ENCODE measurements at places on chromosomes 3 and 15. TPM values are rescaled to one million over a fixed set of nuclear protein-coding genes. Genes with fewer than 3 reads are reported as not detected.

Gene ATP13A5
- total RNA-seq = 0.27 TPM

Gene CFAP20DC
- total RNA-seq = 3.6 TPM

Gene FRMD5
- 27.9 TPM for total RNA-seq

Gene CP
- total RNA-seq = 3.1 TPM

Gene CD276
- total RNA-seq = 39.6 TPM

Gene P2RY12
- 20.6 TPM for total RNA-seq

Gene CLASP2
- total RNA-seq = 697 TPM

DNA sequence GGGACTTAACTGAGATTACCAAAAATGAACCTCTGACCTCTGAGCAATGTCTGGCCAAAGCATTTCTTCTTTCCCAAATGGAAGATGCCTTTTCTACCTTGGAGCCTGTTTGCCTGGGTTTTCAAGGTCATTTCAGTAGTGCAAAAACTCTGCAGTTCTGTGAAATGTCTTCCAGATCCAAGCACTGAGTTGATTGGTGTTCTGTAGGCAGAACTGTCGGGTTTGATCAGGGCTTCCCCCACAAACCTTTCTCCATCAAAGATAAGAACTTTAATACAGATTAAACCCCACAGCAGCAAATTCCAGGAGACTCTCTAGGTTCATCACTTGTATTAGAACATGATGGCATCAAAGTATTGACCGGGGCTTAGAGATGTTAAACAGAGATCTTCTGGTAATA is 192.7 kb upstream of the TOPAZ1 start:
- no peak for DNase-seq

DNA sequence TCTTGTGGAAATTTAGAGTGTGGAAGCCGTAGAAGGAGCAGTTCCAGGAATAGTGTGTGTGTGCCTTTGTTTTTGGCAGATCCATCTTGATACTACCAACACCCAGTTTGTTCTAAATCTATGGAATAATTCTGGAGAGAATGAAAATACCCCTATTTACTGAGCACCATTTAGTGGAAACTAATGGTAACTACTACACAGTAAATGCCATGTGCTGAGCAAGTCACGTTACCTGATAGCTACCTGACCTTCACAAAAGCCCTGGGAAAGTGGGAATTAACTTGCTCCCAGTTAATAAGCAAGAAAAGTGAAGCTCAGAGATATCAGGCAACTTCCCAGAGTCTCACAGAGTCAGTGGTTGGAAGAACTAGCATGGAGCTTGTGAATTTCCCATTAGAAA is 137.7 kb downstream of the ARPP21 start:
- no peak for DNase-seq

DNA sequence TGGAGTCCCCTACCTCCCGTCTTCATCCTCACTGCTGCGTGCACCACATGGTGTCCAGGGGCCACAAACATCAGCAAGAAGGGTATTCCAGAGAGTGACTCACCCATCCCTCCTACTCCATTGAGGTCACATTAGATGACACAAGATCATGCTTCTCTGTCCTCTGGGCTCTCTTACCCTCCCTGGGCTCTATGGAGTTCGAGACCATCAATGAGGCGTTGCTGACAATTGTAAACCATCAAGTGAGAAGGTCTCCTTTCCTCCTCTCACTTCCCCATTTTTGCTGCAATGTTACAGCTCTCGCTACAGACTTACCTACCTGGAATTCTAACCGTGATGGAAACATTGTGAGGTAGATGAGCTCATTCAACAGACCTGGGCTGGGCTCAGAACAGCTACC is 51.7 kb downstream of the HMCES start:
- DNase-seq = no peak

DNA sequence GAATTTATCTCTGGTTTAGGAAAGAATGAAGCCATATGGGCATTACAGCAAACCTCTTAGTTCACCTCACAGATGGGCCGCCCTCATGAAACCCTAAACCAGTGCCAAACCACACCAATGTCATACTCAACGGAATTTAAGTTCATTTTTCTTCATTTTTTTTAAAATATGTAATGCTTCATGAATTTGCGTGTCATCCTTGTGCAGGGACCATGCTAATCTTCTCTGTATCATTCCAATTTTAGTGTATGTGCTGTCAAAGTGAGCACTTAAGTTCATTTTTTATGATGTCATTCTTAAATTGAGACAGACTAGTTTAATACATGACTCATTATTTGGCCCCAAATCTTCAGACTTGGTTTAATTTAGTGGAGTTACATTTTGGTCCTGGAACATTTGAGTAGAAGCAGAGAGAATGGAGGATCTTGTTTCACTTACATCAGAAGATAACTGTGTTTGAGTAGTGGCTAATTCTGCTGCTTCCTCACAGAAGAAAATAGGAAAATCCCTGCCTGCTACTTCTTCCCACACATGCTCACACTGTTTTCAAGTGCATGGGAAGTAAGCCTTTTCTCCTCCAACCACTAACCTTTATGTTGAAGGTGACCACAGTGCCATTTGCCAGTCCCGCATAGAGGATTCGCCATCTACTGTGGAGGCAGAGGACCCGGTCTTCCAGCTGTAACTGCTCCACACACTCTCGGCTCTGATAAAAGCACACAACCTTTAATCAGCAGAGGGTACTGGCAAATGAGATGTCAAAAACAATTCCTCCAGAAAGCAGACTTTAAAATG is 63.3 kb downstream of the ZNF106 start:
- no peak for DNase-seq

DNA sequence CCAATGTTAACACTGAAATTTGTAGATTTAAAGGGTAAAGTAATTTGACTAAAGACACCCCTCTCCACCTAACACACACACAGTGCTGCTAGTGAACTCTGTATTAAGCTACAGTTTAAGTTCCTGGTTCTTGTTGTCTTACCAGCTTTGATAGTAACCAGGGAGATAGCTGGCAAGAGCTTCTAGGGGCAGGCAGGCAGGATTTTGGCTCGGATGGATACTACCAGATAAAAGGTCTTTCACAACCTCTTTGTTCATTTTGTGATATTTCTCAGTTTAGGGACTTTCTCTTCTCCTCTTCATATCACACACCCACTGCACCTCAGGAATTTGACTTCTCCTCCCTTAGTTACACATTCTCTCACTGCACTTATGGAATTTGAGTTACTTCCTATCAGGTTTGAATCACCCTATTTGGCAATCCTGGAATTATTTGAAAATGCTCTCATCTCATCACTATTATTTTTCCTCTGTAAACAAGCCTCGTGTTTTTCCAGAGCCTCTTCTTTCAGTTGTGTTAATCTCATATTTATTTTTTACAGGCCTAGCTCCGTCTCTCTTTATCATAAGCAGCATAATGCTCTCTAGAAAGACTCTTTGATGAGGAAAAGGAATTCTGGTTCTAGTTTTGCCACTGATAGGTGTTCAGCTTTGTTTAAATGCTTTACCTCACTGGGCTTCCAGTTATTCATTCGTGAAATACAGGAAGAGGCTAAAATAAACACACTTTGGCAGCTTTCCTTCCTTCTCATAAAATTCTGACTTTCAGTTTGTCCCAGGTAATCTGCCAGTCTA is 23.0 kb upstream of the CLDN1 start:
- DNase-seq = no peak

DNA sequence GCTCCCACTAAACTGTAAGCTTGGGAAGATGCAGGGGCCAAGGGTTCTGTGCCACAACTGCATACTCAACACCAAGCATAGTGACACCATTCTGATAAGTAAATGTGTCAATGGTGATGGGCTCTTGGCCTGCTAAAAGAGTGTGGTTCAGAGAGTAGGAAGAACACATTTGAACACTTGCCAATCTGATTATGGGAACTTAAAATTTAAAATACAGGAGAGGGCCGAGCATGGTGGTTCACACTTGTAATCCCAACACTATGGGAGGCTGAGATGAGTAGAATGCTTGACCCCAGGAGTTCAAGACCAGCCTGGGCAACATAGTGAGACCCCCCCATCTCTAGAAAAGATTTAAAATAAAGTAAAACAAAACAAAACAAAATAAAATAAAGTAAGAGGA is 34.1 kb downstream of the PTPN9 start:
- no peak for DNase-seq

DNA sequence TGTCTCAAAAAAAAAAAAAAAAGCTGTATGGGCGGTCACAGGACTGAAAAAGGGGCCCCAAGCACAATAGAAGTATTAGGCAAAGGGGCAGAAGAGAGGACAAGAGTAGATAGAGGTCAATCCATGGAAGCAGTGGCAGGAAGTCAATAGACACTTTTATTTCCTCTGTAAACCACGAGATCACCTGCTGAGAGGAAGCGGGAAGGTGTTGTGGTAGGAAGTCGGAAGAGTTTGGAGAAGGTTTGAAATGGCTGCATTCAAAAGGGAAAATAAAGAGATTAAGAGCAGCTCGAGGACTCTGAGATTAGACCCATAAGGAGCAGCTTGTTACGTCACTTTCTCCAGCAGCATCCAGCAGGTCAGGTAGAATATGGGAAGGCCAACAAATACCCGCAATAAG is 14.2 kb upstream of the ZNF148 start:
- no peak for DNase-seq

- no peak for DNase-seq
Measured at GRCh38 chr3:56154297-56154696, 314.0 kb downstream of the ERC2 start.

GRCh38 chr15:72740219-72740618 is 43.3 kb downstream of the ADPGK start:
- no peak for DNase-seq

- peak; percentile 31 for DNase-seq
Measured at GRCh38 chr3:133944641-133945380, 49.1 kb upstream of the RAB6B start.

GRCh38 chr3:183435661-183436060 is 7.2 kb upstream of the MCF2L2 start:
- DNase-seq = no peak
